Ovary (tissue), 10 donors: ENCODE measurements at places on chromosomes 1 and 21.
A peak's percentile ranks its signal among the peaks of the same experiment; 100 is the strongest.

DNA sequence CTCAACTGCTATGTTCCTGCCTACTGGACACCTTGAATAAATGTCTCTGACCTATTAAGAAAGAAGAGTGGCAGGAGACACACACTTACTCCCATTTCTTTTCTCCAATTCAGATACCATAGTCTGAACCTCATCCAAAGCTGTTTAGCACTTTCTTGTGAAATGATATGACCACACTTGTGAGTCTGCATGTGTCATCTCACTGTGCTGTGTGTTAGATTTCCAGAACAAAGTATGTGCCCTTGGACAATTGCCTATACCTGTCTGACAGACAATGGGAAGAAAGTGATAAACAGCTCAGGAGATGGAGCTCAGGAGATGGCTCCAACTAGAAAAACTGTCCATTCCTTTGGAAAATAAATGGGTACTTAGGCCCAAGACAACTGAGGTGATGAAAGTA is 48.4 kb downstream of the USP48 start:
- H3K4me3 ChIP-seq: no peak overlapping the region
- no peak overlapping the region for H3K27ac ChIP-seq
- no peaks in the 10 kb centered on the region for H3K36me3 ChIP-seq
- no peaks in the 10 kb centered on the region for H3K4me1 ChIP-seq

DNA sequence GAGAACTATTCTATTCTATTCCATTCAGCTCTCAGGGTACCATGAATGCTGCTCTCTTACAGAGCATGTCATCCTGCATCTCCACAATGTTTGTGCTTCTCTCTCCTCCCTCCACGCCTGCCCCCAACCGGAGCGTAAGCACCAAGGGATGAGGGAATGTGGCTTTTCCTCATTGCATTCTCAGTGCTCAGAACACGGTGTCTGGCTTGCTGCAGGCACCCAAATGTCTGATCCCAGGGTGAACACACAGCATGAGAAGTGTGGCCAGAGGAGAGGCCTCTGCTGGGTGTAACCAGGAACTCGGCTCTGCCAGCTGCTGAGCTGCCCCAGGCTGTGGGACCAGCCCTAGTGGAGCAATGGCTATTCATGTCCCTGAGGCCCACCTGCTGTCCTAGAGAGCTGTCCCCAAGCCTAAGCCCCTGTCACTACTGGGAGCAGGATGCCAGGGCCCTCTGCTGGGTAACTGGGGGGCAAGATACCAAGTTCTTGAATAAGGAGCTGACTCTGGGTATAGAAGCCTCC is 38.3 kb downstream of the OLFML2B start:
- no peak overlapping the region for H3K4me3 ChIP-seq
- H3K27ac ChIP-seq: no peak overlapping the region
- no peaks in the 10 kb centered on the region for H3K27me3 ChIP-seq

- H3K27me3 ChIP-seq: no peaks in the 10 kb centered on the region
- peak; percentile 35 for DNase-seq
- H3K4me3 ChIP-seq: no peak overlapping the region
- no peaks in the 10 kb centered on the region for H3K36me3 ChIP-seq
- H3K27ac ChIP-seq: no peak overlapping the region
Measured at GRCh38 chr1:6033986-6034749, 11.5 kb upstream of the KCNAB2 start.

DNA sequence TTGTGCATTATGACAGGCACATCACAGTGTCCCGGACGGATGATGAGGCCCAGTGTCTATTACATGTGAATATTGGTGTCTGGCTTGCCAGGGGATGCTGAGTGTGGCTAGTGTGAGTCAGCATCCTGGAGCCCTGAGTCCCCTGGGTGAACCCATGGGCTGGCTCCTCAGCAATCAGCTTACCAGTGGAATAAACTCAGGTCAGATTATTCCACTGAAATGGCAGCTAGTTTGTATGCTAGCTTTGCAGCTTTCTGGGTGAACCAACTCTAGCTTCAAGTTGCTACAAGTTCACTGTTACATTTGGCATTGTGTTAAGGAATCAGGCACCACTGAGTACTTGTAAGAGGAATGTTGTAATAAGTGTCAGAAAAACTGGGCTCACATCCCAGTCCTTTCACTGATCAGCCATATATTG is 23.9 kb upstream of the RPTN start:
- no peak for DNase-seq
- H3K4me3 ChIP-seq: no peak overlapping the region
- no peaks in the 10 kb centered on the region for H3K36me3 ChIP-seq
- no peaks in the 10 kb centered on the region for H3K27me3 ChIP-seq

DNA sequence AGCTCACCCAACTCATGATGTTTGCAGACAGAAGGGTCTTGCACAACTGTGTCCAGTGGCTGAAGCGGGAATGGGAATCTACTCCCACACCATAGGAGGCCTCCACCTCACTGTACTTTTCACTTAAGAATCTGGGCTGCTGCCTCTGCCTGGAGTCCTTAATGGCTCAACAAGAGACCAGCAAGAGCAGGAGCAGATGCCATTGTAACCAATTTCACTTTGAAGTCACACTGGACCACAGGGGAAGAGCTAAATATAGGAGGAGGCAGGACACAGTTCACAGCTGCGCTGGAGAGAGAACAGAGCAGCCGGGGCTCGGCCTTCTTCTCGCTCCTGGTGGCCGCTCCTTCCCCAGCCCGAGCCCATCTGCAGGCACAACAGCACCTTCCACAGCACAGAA is 120.4 kb downstream of the SIPA1L2 start:
- no peaks in the 10 kb centered on the region for H3K4me1 ChIP-seq
- H3K27ac ChIP-seq: no peak overlapping the region
- H3K27me3 ChIP-seq: no peaks in the 10 kb centered on the region
- no peak overlapping the region for H3K4me3 ChIP-seq
- no peaks in the 10 kb centered on the region for H3K36me3 ChIP-seq

DNA sequence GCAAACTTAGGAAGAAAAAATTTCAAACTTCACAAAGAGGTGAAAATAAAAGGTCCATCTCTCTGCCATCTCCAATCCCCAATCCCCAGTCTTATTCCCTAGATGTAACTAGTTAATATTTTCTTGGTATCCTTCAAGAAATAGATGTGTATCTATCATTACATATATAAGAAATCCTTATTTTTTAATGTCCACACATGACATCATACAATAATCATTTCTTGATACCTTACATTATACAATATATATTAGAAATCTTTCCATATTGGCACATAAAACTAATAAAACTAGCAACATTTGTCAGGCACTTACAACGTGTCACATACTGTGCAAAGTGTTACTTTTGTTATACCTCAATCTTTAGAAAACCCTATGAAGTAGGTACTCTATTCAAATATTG is 16.2 kb downstream of the DOCK7 start:
- H3K27me3 ChIP-seq: no peaks in the 10 kb centered on the region
- peaks cover 1% of the 10 kb centered on the region for H3K4me1 ChIP-seq

- H3K4me3 ChIP-seq: no peak overlapping the region
- H3K4me1 ChIP-seq: no peaks in the 10 kb centered on the region
Measured at GRCh38 chr1:48208652-48209051, 13.9 kb upstream of the SLC5A9 start.

DNA sequence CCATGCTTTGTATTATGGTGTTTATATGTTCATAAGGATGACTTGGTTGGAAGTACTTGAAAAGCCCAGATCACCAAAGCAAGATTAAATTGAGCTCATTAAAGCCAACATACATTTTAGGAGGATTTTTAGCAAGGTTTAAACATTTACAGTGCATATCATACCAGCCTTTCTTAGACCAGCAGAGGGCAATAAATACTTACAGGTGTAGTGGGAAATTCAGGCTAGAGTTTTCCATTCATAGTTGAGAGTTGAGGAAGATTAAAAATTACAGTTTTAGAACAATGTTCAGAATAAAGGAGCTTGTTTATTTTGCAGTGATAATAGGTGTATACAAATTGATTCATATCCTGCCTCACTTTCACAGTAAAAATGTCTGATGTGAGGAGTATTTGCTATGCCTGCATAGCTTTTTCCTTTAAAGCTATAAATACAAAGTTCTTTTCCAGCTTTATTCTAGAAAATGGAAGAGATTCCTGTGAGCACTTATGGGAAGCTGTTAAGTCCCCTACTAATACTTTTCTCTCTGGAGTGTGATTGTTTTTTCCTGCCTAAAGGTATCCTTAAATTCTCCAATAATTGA is 35.3 kb downstream of the DTL start:
- no peak overlapping the region for H3K4me3 ChIP-seq
- DNase-seq: no peak
- H3K4me1 ChIP-seq: no peaks in the 10 kb centered on the region

DNA sequence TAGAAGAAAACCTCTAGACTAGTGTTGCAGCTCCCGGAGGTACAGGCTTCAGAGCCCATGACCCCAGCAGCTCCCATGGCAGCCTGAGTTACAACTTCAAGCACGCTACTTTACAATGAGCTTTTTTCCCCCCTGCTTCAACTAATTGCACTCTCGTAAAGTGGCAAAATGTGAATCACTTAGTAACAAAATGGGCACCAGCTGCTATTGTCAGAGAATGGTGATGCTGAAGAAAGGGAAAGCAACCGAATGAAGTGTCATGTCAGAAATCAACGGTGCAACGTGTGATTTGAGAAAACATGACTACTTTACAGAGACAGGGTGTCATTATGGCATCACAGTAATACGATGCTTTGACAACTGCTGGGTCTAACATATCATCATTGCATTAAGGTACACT is 40.5 kb downstream of the ESRRG start:
- no peaks in the 10 kb centered on the region for H3K27me3 ChIP-seq
- H3K4me3 ChIP-seq: no peak overlapping the region
- H3K4me1 ChIP-seq: no peaks in the 10 kb centered on the region
- H3K27ac ChIP-seq: no peak overlapping the region

DNA sequence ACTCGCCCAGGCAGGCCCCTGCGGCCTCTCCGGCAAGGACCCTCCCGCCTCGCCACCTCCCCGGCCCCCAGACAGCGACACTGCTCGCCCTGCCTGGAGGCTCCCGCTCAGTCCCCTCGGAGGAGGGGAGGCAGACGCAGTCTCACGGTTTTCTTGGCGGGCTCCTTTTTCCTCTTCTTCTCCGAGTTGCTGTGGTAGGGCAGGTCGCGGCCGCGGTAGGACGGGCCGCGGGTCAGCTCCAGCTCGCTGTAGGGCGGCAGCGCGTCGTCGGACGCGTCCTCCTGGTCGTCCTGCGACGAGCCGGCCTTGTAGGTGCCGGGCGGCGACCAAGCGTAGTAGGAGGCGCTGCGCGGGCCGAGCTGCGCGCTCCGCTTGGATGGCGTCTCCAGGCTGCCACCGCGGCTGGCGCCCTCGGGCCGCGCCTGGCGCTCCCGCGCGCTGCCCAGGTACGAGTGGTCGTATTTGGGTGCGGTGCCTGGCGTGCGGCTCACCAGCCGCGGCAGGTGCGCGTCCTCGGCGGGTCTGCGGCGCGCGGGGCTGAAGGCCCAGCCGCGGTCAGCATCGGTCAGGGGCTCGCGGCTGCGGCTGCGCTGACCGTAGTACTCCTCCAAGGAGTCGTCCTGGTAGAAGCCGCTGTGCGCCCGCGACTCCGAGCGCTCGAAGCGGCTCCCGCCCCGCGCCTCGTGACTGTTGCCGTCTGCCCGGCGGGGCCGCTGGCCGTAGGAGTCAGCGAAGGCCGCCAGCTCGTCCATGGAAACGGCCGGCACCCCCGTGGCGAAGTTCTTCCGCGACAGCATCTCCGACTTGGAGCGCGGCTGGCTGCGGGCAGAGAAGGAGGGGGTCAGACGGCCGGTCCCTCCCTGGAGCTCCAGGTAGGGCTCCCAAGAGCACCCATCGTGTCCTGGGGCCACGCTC is 44.8 kb upstream of the TADA1 start:
- H3K27ac ChIP-seq: no peak overlapping the region
- H3K4me1 ChIP-seq: peaks cover 2% of the 10 kb centered on the region
- DNase-seq: no peak
- no peaks in the 10 kb centered on the region for H3K36me3 ChIP-seq
- no peaks in the 10 kb centered on the region for H3K27me3 ChIP-seq
- peak overlapping the region; percentile 14 for H3K4me3 ChIP-seq

GRCh38 chr21:43338951-43339350 is 88.0 kb downstream of the SIK1 start:
- no peaks in the 10 kb centered on the region for H3K27me3 ChIP-seq
- no peak for DNase-seq
- H3K36me3 ChIP-seq: no peaks in the 10 kb centered on the region
- H3K4me1 ChIP-seq: peaks cover 5% of the 10 kb centered on the region
- no peak overlapping the region for H3K27ac ChIP-seq

GRCh38 chr1:8374812-8375211 is 56.9 kb downstream of the SLC45A1 start:
- H3K36me3 ChIP-seq: no peaks in the 10 kb centered on the region
- no peak overlapping the region for H3K27ac ChIP-seq
- DNase-seq: no peak

DNA sequence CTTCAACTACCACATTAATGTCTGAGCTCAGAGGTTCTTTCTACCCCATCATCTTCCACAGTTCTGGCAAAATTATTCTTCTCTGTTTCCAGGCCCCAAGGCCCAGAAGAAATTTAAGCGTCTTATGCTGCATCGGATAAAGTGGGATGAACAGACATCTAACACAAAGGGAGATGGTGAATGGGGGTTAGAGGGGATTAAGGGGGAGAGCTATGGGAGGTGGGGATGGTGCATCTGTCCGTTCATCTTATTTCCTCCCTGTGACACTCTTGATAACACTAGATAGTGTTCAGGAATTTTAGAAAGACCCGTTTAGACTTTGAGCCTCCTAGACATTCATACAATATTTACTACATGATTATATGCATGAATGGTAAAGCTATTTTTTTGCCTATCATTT is 17.6 kb upstream of the RPRD2 start:
- no peaks in the 10 kb centered on the region for H3K27me3 ChIP-seq
- H3K4me1 ChIP-seq: no peaks in the 10 kb centered on the region
- no peak for DNase-seq
- no peak overlapping the region for H3K4me3 ChIP-seq
- no peak overlapping the region for H3K27ac ChIP-seq
- no peaks in the 10 kb centered on the region for H3K36me3 ChIP-seq

GRCh38 chr21:41883582-41883981 is 4.4 kb upstream of the PRDM15 start:
- H3K27me3 ChIP-seq: no peaks in the 10 kb centered on the region
- H3K4me1 ChIP-seq: no peaks in the 10 kb centered on the region
- no peak for DNase-seq
- no peak overlapping the region for H3K4me3 ChIP-seq
- no peak overlapping the region for H3K27ac ChIP-seq

DNA sequence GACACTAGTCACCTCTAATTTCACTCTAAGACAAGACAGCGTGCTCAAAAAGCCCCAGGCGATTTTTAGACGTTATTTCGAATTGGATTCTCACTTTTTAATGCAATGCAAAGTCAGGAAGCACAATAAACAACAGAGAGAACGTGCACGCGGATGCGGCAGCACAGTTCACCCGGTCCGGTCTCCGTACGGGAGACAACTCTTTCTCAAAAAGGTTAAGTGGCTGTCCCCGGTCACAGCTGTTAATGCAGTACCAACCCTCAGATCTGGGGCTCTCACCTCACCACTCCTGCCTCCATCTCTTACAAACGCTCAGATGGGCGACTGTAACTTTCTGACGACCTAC is 1.2 kb downstream of the HP1BP3 start:
- peak overlapping the region; percentile 67 for H3K4me3 ChIP-seq
- no peaks in the 10 kb centered on the region for H3K36me3 ChIP-seq
- peaks cover 4% of the 10 kb centered on the region for H3K4me1 ChIP-seq
- no peak for DNase-seq
- H3K27me3 ChIP-seq: no peaks in the 10 kb centered on the region
